ENCODE measurements at places on chromosomes 13 and 19.

GRCh38 chr19:23470873-23471545 lies 75.7 kb upstream of the ZNF91 start:
- DNase-seq, result no peak

DNA sequence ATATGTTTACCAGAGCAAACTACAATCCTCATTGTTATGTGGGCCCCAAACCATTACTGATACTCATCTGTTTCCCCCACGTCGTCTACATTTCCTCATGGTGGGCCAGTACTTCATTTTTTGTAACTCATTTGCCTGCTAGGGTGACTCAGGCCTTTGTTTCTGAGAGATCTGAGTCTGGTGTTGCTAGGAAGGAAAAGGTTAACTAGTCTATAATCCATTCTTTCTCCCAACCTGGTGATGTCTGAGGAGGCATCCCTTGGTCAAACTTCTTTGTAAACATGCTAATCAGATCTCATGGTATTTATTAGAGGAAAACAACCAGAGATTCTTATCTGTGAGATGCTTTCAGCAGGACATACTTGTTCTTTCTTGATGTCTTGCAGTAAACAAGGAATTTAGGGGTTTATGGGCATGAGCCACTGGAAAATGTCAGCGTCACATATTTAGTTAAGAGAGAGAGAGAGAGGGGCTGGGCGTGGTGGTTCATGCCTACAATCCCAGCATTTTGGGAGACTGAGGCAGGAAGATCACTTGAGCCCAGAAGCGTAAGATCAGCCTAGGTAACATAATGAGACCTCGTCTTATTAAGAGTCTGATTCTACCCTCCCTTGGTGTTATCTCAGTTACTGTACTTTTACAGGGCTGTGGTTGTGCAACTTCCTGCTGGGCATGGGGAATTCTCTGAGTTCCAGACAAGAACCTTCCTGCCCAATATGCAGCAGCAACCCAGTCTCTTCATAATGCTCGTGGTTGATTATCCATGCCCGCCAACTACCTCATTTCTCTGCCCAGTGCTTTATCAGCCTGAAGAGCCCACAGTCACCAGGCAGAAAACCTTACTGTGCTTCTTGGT lies 9.7 kb upstream of the DPRX start:
- no peak for DNase-seq

GRCh38 chr19:18846862-18847548 lies 15.2 kb downstream of the UPF1 start:
- DNase-seq, result peak; percentile 73

- no peak for DNase-seq
Measured at GRCh38 chr19:45733160-45733810, at the start of gene MEIOSIN. TSS of gene MEIOSIN (plus strand) at chr19:45733439. CDS start at chr19:45735377, 1,938 bp downstream.

DNA sequence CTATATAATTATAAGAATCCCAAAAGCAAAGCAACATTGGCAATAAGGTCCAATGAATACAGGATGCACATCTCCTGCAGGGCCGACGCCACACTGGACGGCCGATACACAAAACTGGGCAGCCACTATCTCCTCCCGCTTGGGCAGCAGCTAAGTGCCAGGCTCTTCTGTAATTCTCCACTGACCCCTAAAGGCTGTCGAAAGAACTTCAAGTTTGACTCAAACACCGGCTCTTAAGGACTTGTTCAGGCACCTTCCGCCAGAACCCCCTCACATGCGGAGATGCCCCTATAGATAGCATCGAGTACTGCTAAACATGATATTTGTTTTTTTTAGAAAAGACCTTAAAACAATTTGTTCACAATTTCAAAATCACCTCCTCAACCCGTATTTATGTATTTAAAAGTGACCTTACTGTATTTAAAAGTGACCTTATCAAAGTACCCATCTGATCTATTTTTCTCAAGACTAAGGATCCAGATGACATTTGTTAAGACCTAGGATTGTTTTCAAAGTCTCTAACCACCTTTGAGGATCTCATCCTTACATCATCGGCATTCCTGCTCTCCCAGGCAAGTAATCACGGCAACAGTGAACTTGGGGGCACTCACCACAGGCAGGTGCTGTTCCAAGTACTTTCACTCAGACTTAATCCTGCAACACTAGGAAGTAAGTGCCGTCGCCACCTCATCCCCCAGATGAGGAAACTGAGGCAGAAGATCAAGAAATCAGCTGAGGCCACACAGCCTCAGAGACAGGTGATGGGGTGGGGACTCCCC lies 77.8 kb downstream of the TUBGCP3 start:
- DNase-seq, result no peak

GRCh38 chr13:26596458-26596857 lies 39.0 kb downstream of the WASF3 start:
- DNase-seq, result no peak
